Panc1 (cell line): ENCODE measurements at places on chromosomes 7 and 10. TPM values are rescaled to one million over a fixed set of nuclear protein-coding genes. Genes with fewer than 3 reads are reported as not detected.
A peak's percentile ranks its signal among the peaks of the same experiment; 100 is the strongest.

DNA sequence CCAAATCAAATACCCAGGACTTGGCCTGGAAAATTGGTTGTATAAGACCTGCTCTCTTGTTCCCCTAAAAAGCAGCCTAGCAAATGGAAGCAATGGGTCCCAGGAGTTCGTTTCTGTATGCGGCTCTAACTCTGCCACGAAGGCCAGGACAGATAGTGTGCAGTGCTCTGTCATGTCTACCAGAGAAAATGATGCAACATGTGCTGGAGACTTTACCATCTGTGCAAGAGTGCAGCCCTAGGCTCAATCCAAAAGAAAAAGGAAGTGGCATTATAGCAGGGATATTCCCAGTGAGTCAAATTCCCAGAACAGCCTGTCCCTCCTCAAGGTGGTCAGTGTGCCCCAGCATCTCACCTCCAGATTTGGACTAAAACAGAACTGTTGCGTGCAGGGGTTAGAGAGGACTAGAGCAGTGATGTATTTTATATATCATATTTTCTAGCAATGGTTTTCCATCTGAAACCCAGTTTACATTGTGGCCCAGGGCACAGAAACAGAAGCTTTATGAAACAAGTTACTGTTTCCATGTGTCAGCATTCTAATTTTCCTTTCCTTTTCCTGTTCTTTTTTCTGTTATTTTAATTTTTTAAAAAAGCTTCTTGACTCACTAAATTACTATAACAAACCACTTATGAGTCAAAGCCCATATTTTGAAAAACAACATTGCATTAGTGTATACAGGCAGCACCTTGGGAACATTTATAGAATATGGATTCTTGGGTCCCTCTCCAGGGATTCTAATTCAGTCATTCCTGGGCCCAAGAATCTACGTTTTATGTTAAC is 311.2 kb downstream of the RNLS start:
- H3K4me1 ChIP-seq = no peaks in the 10 kb centered on the region
- H3K4me3 ChIP-seq = no peak overlapping the region
- H3K36me3 ChIP-seq = no peaks in the 10 kb centered on the region
- no peak for DNase-seq
- H3K27ac ChIP-seq = no peak overlapping the region

GRCh38 chr10:63369711-63370110 is 96.1 kb downstream of the JMJD1C start:
- no peak for DNase-seq
- no peaks in the 10 kb centered on the region for H3K4me1 ChIP-seq
- no peaks in the 10 kb centered on the region for H3K36me3 ChIP-seq
- no peaks in the 10 kb centered on the region for H3K27me3 ChIP-seq

Gene SPDYE3
- total RNA-seq = not detected

DNA sequence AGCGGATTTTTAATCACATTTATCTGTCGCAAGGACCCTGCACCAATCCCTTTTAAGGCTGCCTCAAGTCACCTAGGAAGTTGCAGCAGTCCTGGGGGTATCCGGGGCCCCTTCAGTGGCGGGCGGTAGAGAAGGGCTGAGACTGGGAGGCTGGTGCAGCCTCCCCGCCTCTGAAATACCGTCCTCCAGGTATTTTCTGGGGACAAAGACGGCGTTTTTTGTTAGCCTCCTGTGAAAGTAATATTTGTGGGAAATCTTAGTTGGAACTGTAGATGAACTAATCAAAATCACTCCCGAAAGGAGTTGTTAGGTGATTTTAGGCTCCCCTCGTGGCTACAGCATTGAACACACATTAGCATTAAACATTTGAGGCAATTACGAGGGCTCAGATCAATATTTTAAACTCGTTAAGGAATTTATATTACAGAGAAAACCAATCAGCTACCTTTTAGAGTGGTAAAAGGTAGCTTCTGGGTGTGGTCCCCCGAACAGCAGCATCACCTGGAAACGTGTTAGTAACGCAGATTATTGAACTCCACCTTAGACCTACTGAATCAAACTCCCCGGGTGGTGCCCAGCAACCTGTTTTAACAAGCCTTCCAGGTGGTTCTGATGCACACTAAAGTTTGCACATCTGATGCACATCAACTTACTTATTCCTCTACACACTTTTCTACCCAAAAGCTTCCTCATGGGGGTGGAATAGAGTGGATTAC is 530 bp upstream of the ANXA7 start:
- H3K27me3 ChIP-seq = no peaks in the 10 kb centered on the region
- DNase-seq = no peak
- peak overlapping the region; percentile 87 for H3K27ac ChIP-seq
- H3K4me3 ChIP-seq = peak overlapping the region; percentile 76
- H3K36me3 ChIP-seq = no peaks in the 10 kb centered on the region

DNA sequence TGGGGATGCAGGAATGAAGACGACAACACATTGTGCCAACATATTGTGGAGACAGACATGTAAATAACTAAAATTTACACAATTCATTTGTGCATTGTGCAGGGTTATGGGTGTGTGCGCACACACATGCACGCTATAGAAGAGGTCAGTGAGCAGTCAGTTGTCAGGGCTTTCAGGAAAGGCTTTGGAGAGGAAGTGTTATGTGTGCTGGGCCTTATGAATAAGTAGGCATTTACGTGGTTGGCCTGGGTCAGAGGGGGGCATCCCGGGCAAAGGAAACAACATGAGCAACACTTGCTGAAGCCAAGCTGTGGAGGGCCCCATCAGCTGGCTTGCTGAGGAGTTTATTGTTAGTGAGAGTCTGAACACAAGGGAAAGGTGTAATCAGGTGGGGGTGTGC is 4.1 kb downstream of the PRXL2A start:
- no peak for DNase-seq
- H3K36me3 ChIP-seq = no peaks in the 10 kb centered on the region
- peaks cover 16% of the 10 kb centered on the region; the same call in 1 of the 2 replicates for H3K4me1 ChIP-seq
- no peak overlapping the region for H3K4me3 ChIP-seq

GRCh38 chr10:72875250-72876055 is 18.1 kb upstream of the OIT3 start:
- no peaks in the 10 kb centered on the region for H3K27me3 ChIP-seq
- H3K36me3 ChIP-seq = no peaks in the 10 kb centered on the region
- H3K27ac ChIP-seq = no peak overlapping the region
- no peaks in the 10 kb centered on the region for H3K4me1 ChIP-seq
- H3K4me3 ChIP-seq = no peak overlapping the region
- DNase-seq = peak; percentile 24

Gene DGKB
- not detected for total RNA-seq

GRCh38 chr7:90384433-90384832 is 18.8 kb upstream of the CLDN12 start:
- H3K27ac ChIP-seq = no peak overlapping the region
- H3K27me3 ChIP-seq = no peaks in the 10 kb centered on the region
- no peak for DNase-seq
- H3K4me3 ChIP-seq = no peak overlapping the region

Gene ACBD7
- 1.8 TPM for total RNA-seq

GRCh38 chr7:18370633-18371032 is 124.9 kb upstream of the HDAC9 start:
- H3K4me3 ChIP-seq = no peak overlapping the region
- H3K4me1 ChIP-seq = no peaks in the 10 kb centered on the region
- no peak overlapping the region for H3K27ac ChIP-seq
- H3K27me3 ChIP-seq = no peaks in the 10 kb centered on the region
- no peaks in the 10 kb centered on the region for H3K36me3 ChIP-seq

Gene PNLIPRP3
- total RNA-seq = not detected

- H3K27ac ChIP-seq = no peak overlapping the region
- H3K27me3 ChIP-seq = no peaks in the 10 kb centered on the region; the same call in 1 of the 2 replicates
- H3K4me1 ChIP-seq = no peaks in the 10 kb centered on the region; the same call in 1 of the 2 replicates
- H3K4me3 ChIP-seq = no peak overlapping the region
- H3K36me3 ChIP-seq = no peaks in the 10 kb centered on the region
Observed at GRCh38 chr7:154698726-154699291, 304.1 kb downstream of the PAXIP1 start.

DNA sequence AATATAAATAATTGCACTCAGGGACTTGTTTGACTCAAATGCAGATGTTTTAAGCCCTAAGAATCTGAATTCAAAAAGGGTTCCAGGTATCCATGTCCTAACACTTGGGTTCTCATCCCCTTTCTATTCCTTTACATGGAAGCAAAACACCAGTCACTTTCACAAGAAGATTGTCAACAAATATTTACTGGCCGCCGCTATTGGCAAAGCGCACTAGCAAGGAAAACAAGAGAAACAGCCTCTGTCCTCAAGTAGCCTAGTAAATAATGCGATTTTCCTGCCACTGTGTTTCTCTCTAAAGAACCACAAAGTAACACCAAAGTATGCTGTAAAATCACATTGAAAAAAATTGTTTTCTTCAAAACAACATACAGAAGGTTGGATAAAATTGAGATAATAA is 66.7 kb upstream of the EZH2 start:
- no peaks in the 10 kb centered on the region for H3K4me1 ChIP-seq
- H3K27ac ChIP-seq = no peak overlapping the region
- H3K36me3 ChIP-seq = no peaks in the 10 kb centered on the region

Gene PNLIPRP1
- 0.95 TPM for total RNA-seq

- no peaks in the 10 kb centered on the region for H3K36me3 ChIP-seq
- no peak overlapping the region for H3K4me3 ChIP-seq
- no peak for DNase-seq
- no peak overlapping the region for H3K27ac ChIP-seq
- no peaks in the 10 kb centered on the region for H3K27me3 ChIP-seq
Observed at GRCh38 chr7:23275912-23276311, 23.2 kb upstream of the MALSU1 start.

- no peak for DNase-seq
- no peak overlapping the region for H3K4me3 ChIP-seq
- H3K36me3 ChIP-seq = 0 out of 2 replicates have a peak, but pooled peaks cover 4% of the 10 kb centered on the region
Observed at GRCh38 chr10:72009425-72010081, 45.4 kb downstream of the CHST3 start.

DNA sequence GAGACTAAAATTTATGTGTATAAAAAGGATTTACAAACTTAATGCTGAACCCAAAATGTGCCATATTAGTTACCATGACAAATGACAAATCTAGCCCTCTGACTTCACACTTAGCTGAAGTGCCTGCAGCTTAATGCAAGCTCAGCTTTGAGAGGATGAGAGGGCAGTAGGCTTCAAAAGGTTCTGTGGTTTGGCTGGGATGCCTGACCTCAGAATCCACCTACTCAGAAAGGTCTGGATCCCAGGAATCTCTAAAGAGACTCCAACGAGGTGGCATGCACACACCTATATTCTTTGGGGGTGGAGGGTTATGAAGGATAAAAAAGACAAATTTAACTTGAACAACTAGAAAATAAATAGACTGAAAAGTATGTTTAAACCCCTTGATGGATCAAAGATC is 213.4 kb downstream of the TAX1BP1 start:
- H3K36me3 ChIP-seq = no peaks in the 10 kb centered on the region
- H3K27ac ChIP-seq = no peak overlapping the region
- no peaks in the 10 kb centered on the region for H3K27me3 ChIP-seq
- DNase-seq = no peak
- H3K4me3 ChIP-seq = no peak overlapping the region
